Fibroblast of mammary gland (primary cell): ENCODE measurements at places on chromosomes 2 and 18.
A peak's percentile ranks its signal among the peaks of the same experiment; 100 is the strongest.

- DNase-seq: no peak
Measured at GRCh38 chr2:26911911-26912861, 58.3 kb upstream of the MAPRE3 start.

GRCh38 chr2:33782395-33783230, 183.5 kb upstream of the FAM98A start:
- no peak for DNase-seq

DNA sequence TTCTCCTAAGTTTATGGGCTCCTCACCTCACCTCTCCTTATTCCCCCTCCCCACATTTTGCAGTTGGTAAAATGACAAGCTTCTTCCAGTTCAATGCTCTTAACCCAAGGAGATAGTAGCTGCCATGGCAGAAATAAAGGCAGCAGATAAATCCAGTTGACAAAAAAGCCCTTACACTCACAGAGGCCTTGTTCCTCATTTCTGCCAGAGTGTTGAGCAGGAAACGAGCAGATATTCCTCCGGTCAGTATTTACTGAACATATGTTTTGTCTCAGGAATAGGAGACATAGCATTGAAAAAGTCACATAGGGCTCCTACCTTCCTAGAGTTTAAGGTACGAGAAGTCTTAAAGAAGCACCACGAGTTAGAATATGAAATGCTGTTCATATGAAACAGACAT, 493.7 kb upstream of the TNP1 start:
- DNase-seq: no peak

- DNase-seq: peak; percentile 59
Measured at GRCh38 chr2:45435316-45435715, 175.8 kb downstream of the SRBD1 start.

GRCh38 chr2:100878000-100878791, 58.3 kb downstream of the NPAS2 start:
- DNase-seq: no peak
